ENCODE measurements at places on chromosomes 6 and 20. TPM values are rescaled to one million over a fixed set of nuclear protein-coding genes. Genes with fewer than 3 reads are reported as not detected.

DNA sequence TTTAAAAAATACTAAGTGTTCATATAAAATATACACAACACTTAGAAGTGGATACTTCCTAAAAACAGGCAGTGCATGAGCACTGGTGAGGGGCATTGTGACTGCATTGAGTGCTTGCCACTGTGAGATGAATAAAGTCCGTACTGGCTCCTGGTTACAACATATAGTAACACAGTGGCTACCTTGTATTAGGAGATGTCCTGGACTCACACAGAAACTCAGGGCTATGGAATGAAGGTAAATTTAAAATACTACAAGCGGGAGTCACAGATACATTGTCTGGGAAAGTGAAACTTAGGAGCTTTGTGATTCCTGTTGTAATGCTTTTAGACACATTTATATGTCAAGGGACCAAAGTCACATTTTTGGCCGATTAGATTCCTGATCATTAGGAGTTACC lies 36.5 kb upstream of the HLA-G start:
- no peaks in the 10 kb centered on the region for H3K27me3 ChIP-seq
- no peaks in the 10 kb centered on the region for H3K36me3 ChIP-seq
- DNase-seq = no peak
- H3K4me1 ChIP-seq = no peaks in the 10 kb centered on the region
- no peak overlapping the region for H3K4me3 ChIP-seq

DNA sequence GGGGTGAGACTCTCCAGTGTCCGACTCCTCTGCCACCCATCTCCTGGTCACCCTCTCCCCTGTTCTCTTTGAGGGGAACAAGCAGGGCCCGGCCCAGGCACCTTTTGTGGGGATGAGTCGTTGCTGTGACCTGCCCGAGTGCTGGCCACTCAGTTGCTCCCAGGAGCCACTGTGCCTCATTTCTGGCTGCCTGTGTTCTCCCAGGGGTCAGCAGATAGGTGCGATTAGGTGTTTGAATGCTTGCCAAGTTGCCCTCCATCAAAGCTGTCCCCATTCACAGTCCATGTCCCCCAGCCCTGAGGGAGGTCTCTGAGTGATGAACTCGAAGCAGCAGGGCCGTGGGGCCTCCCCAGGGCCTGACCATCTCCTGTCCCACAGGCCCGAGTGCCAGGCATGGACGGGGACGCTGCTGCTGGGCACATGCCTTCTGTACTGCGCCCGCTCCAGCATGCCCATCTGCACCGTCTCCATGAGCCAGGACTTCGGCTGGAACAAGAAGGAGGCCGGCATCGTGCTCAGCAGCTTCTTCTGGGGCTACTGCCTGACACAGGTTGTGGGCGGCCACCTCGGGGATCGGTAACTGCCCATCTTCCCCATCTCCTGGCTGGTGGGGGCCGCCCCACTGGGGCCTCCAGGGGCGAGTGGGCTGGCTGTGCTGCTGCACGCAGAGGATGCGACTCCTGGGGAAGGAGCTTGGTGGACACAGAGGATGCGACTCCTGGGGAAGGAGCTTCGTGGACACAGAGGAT lies 4.1 kb downstream of the SLC17A9 start:
- H3K4me1 ChIP-seq = peaks cover 18% of the 10 kb centered on the region
- H3K27me3 ChIP-seq = no peaks in the 10 kb centered on the region
- no peak overlapping the region for H3K4me3 ChIP-seq

- DNase-seq = no peak
- no peak overlapping the region for H3K4me3 ChIP-seq
- no peak overlapping the region for H3K27ac ChIP-seq
- H3K27me3 ChIP-seq = no peaks in the 10 kb centered on the region
- no peaks in the 10 kb centered on the region for H3K4me1 ChIP-seq
Observed at GRCh38 chr6:79711167-79711566, 80.0 kb downstream of the SH3BGRL2 start.

DNA sequence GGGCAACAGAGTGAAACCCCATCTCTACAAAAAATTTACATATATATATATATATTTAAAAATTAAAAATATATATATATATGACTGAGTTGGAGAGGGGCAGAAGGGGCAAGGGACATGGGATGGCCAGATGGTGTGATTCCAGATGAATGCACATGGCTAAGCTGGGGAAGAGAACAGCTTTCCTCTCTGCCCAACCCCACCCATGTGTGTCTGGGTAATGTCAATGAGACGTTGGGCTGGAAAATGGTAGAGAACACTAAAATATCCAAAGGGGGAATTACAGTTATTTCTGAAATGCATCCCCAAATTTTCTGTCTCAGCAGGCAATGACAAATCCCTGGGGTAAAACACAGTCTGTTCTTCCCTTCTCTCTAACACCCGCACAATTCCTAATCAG lies 31.2 kb upstream of the CCND3 start:
- H3K4me1 ChIP-seq = no peaks in the 10 kb centered on the region
- H3K27me3 ChIP-seq = no peaks in the 10 kb centered on the region
- no peaks in the 10 kb centered on the region for H3K36me3 ChIP-seq

DNA sequence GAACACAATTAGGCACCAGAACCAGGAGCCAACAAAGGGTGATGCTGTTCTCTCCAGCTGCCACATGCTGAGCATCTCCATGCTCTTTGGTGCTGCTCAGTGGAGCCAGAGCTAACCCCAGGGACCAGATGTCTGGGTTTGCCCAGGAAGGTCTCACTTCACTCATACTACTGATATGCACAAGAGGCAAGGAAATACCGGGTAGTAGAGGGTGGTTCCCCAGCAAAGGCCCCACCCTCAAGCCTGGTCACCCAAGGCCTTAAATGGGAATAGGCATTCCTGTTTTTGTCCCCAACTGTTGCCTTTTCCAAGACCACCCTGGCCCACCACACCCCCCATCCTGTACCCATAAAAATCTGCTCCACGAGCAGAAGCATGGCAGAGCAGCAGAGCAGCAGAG lies 204.5 kb upstream of the TAB2 start:
- H3K27ac ChIP-seq = no peak overlapping the region
- no peaks in the 10 kb centered on the region for H3K36me3 ChIP-seq
- no peak overlapping the region for H3K4me3 ChIP-seq
- no peak for DNase-seq
- H3K27me3 ChIP-seq = no peaks in the 10 kb centered on the region

DNA sequence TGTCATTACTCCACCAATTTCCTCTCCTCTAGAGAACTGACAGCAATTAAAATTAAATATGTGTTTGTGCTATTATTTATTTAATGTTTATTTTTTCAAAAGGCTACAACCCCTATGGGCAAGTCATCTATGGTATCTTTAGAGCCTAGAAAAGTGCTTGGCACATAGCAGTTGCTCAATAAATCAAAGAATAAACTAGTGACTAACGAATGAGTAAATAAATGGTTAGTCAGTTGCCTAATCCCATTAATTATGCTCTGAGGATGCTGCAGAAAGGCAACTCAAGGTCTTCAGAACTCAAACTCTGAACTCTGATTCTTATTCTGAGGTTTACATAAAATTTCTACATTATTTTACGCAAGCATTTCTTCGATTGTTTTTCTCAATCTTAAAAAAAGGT lies 193.0 kb upstream of the TSHZ2 start:
- no peaks in the 10 kb centered on the region for H3K36me3 ChIP-seq
- H3K4me1 ChIP-seq = no peaks in the 10 kb centered on the region
- H3K27ac ChIP-seq = no peak overlapping the region
- H3K4me3 ChIP-seq = no peak overlapping the region
- H3K27me3 ChIP-seq = no peaks in the 10 kb centered on the region
- no peak for DNase-seq

DNA sequence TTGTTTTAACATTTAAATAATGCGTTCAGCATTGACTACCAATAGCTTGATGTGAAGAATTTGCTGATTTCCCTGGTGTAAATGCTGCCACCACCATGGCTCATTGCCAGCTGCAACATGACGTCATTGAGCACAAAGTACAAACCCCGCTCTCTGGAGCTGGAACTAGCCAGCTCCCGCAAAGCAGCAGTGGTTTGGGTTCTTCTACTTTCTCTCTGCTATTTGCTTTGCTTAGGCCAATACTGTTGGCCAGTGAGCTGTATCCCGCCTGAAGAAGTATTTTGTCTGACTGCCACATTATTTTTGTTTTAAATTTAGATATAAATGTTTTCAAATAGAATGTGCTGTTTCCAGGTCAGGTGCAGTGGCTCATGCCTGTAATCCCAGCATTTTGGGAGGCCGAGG lies 47.4 kb upstream of the KIF13A start:
- no peak overlapping the region for H3K4me3 ChIP-seq
- H3K4me1 ChIP-seq = no peaks in the 10 kb centered on the region
- H3K36me3 ChIP-seq = no peaks in the 10 kb centered on the region
- no peak overlapping the region for H3K27ac ChIP-seq
- DNase-seq = no peak

DNA sequence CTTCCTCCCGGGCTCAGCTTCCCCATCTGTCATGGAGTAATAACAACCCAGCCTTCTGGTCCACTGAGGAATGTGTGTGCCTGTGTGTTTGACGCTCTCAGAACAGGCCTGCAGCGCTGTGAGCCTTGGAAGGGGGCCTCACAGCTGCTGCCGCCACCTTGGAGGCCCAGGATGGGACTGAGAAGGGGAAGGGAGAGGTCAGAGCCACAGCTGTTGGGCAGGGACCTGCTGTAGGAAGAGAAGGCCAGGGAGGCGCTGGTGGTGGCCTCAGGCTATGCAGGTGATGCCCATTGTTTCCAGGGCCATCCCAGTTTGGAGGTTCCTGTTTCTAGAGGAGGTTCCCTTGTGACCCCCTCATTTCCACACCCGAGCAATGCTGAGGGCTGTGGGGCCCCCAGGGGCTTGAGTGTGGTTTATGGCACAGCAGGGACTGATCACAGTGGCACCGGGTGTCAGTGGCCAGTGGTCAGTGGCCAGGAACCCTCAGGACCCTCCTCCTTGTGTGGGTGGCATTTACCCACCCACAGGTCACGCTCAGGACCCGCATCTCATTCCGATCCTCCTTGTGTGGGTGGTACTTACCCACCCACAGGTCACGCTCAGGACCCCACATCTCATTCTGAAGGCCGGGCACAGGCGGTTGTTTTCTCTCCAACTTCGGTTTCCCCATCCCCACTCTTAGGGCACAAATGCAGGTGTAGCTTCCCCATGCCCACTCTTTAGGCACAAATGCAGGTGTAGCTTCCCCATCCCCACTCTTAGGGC lies 14.0 kb downstream of the TPD52L2 start:
- no peak for DNase-seq
- no peaks in the 10 kb centered on the region for H3K4me1 ChIP-seq
- H3K27me3 ChIP-seq = no peaks in the 10 kb centered on the region
- no peak overlapping the region for H3K27ac ChIP-seq
- H3K4me3 ChIP-seq = no peak overlapping the region

GRCh38 chr20:46588532-46589511 lies 38.4 kb upstream of the OCSTAMP start:
- no peaks in the 10 kb centered on the region for H3K27me3 ChIP-seq
- no peaks in the 10 kb centered on the region for H3K36me3 ChIP-seq
- H3K4me3 ChIP-seq = no peak overlapping the region
- no peaks in the 10 kb centered on the region for H3K4me1 ChIP-seq
- DNase-seq = no peak
- no peak overlapping the region for H3K27ac ChIP-seq

GRCh38 chr6:51570168-51570921 lies 517.1 kb downstream of the PKHD1 start:
- no peaks in the 10 kb centered on the region for H3K4me1 ChIP-seq
- H3K27ac ChIP-seq = no peak overlapping the region
- H3K36me3 ChIP-seq = no peaks in the 10 kb centered on the region
- no peak for DNase-seq
- H3K27me3 ChIP-seq = no peaks in the 10 kb centered on the region

GRCh38 chr20:41137614-41138474 lies 501 bp downstream of the PLCG1 start:
- peak overlapping the region; percentile 99 for H3K4me3 ChIP-seq
- H3K4me1 ChIP-seq = peaks cover 10% of the 10 kb centered on the region
- no peaks in the 10 kb centered on the region for H3K27me3 ChIP-seq

DNA sequence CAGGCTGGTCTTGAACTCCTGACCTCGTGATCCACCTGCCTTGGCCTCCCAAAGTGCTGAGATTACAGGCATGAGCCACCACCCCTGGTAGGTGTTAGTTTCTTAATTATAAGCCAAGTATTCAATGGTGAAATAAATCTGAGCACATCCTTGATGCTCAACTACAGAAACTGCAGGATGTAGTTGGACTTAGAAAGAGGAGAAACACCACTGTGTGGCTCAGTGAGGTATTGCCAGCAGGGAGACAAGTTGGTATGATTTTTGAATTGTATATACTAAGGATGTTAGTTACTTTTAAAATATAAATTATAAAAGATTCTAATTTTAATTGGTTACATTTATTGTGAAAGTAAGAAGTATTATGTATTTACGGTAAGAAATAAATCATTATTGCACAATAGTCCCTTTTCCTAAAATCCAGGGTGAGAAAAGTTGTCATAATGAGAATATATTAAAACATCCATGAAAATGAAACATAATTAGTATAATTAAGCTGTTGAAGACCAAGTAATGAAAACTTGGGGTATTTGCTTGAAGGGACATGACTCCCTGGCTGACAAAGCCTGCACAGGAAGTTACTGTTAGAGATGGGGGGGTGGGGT lies 17.6 kb downstream of the SLC18B1 start:
- no peak overlapping the region for H3K27ac ChIP-seq
- H3K4me3 ChIP-seq = no peak overlapping the region
- no peaks in the 10 kb centered on the region for H3K36me3 ChIP-seq
- DNase-seq = no peak

DNA sequence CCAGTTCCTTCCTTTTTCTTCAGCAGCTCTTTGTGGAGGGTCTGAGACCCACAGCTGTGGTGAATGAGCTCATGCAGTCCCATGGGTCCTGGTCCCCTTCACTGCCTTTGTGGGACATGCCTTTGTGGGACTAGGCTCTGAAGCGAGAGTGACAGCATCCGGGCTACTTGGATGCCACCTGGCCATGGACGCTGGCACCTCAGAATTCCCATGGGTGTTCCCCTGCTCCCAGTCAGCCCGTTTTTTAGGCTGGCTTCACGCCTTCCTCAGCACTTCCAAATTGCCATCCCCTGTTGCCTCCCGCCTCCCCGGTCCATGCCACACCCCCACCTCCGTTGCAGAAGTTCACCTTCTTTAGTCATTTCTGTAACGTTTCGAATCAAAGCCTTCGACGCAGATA lies 45.1 kb downstream of the RAMACL start:
- H3K4me3 ChIP-seq = no peak overlapping the region
- H3K36me3 ChIP-seq = no peaks in the 10 kb centered on the region
- no peaks in the 10 kb centered on the region for H3K4me1 ChIP-seq
- no peak for DNase-seq

GRCh38 chr6:140970485-140970884 lies 1162.2 kb upstream of the GJE1 start:
- H3K27ac ChIP-seq = no peak overlapping the region
- DNase-seq = no peak
- no peak overlapping the region for H3K4me3 ChIP-seq
- H3K4me1 ChIP-seq = no peaks in the 10 kb centered on the region

DNA sequence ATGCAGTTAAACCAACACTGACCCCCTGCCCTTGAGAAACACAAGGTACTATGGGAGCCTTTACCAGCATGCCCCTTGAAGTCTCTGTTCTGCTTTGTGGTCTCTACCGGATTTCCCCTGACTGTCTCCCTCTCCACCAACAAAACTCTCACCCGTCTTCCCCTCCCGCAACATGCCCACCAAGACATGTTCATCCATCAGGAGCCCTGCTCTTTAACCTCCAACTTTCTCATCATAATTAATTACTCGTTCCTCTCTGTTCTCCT lies 1.1 kb downstream of the ZNF165 start:
- DNase-seq = no peak
- peak overlapping the region; percentile 88 for H3K27ac ChIP-seq
- H3K36me3 ChIP-seq = no peaks in the 10 kb centered on the region
- no peaks in the 10 kb centered on the region for H3K27me3 ChIP-seq
- no peaks in the 10 kb centered on the region for H3K4me1 ChIP-seq

The ACTL10 gene
- total RNA-seq = 1.9 TPM

The IL17A gene
- not detected for total RNA-seq

The TTBK1 gene
- 0.06 TPM for total RNA-seq

The WDR27 gene
- 41.8 TPM for total RNA-seq

The EYS gene
- not detected for total RNA-seq

The CEBPB gene
- 15.6 TPM for total RNA-seq

The OSTM1 gene
- 53.8 TPM for total RNA-seq
